ENCODE measurements at places on chromosomes 16 and 17.

DNA sequence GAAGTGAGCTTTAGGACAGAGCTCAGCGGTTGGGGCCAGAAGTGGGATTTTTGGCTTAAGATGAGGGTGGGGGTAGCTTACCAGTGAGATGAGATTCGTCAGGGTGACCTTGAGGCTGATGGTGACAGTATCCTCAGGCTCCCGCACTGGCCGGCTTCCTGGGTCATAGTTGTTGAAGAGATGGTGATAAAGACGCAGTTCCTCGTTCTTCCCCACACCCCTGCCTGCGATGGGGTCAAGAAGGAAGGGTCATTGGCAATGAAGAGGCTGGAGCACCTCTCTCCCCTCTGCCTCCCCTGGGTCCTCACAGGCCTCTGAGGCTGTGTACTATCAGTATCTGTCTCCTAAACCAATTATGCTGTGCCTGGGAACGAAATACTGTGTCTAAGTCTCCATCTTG, 358 bp downstream of the CHRNE start:
- DNase-seq = no peak

DNA sequence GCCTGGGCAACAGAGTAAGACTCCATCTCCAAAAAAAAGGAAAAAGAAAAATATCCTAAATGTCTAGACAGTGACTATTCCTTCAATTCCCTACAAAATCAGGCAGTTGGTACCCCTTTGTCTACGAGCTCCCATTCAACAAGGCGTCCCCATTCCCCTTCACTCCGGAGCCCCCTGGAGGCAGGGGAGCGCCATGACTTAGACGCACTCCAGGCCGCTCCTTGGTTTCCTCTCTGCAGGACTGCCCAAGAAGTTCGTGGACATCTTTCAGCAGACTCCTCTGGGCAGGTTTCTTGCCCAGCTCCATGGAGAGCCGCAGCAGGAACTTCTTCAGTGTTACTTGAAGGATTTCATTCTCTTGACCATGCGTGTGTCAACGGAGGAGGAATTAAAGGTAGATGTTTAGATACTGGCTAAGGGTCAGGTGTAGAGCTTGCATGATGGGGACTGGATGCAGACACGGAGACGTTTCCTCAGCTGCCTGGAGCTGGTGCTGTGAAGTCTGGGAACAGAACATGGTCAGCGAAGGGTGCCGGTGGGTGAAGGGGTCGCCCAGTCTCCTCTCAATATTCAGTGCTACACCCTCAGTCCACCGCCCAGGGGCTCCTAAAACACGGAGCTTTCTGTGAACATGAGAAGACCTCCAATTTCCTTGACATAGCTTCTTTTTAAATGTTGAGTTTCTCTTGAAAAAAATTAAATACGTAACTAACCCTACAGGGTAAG, 53.3 kb upstream of the ENDOV start:
- DNase-seq = no peak

GRCh38 chr17:58564971-58565370, 50.5 kb upstream of the MTMR4 start:
- no peak for DNase-seq

DNA sequence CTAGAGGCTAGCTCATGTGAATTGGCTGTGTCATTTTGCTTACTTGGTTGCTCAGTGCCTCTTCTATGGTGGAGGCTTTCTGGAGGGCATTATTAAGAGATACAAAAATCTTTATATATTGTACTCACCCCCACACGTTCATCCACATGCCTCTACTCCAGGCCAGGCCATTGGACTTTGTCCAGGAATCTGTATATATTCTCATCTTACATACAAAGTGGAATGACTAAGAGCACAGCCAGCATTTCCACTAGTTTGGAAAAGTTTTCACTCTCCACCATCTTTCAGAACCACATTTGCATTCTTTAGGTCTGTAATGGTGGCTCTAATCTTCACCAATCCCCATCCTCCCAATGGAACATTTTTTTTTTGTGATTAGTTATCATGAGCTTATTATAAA, 4.8 kb upstream of the GLG1 start:
- no peak for DNase-seq

Data from memory B cell (primary cell).